Activated T-cell treated with anti-CD3 and anti-CD28 coated beads for 1 hour (primary cell): ENCODE measurements at places on chromosomes 6 and 20.
A peak's percentile ranks its signal among the peaks of the same experiment; 100 is the strongest.

GRCh38 chr6:29295181-29295585 is 6.3 kb upstream of the OR14J1 start:
- no peak for DNase-seq

DNA sequence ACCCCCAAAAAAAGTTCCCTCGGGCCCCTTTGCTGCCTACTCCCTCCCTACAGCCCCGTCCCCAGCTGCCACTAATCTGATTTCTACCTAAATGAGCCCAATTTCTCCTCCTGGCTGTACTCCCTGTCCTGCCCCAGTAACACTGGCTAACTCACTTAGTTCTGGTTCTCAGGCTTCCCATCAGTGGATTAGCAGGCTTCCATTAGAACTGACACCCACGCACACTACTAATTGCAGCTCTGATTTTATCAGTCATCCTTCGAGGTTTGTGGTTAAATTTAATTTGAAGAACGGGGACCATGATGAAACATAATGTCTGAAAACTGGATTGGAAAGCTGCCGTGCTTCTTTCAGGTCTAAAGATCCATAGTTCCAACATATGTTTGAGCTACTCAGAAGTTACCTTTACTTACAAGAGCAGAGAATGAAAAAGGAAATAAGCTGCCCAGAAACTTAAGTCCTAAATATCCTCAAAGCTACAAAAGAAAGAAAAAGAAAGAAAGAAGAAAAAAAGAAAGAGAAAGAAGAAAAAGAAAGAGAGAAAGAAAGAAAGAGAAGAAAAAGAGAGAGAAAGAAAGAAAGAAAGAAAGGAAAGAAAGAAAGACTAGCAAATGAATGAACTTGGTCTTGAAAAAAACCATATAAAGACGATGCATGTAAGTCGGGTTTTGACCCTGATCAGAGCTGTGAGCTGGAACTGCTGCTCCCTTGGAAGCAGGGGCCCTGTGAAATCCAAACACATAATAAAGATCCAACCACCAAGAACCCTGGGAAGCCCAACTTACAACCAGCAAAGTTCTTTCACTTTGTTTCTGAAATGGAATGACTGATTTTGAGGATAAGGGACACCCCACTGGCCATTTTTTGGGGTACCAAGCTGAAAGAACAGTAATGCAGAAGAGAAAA is 51.7 kb downstream of the CNKSR3 start:
- no peak for DNase-seq

GRCh38 chr6:161076181-161076677 is 84.7 kb downstream of the MAP3K4 start:
- no peak for DNase-seq

DNA sequence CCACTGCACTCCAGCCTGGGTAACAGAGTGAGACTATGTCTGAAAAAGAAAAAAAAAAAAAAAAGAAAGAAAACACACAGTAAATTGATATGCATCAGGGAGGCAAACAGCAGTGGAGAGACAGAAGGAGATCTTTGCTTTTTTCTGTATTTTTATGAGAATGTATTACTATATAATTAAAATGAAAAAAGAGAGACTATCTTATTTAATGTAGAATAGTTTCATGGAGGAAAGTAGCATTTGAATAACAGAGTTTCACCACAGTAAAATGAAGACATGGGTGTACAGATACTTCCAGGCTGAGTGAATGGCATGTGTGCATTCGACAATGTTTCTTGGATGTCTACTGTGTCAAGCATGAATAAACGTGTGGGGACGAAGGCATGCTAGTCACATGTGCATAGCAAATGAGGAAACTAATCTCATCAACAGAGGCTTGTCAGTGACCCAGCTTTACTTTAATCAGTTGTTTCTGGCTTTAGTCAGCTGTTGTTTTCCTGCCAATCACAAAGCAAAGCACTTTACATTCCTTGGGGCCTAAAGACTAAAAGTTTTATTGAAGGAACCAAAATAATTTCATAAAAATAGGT is 55.5 kb upstream of the ARMH2 start:
- DNase-seq = no peak

DNA sequence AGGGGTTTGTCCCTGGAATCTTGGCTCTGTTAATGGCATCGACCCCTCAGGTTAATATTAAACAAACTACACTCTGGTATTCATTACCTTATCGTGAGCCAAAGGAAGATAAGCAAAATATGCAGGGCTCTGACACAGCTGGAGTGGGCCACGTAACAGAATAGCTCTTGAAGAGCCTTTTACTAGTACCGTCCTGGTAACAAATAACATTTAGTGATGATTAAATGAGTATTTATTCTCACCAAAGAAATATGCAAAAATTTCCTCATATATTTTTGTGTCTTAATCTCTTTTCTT is 20.1 kb upstream of the UTRN start:
- no peak for DNase-seq

- no peak for DNase-seq
Observed at GRCh38 chr6:56819604-56820003, 135.3 kb upstream of the BEND6 start.

- DNase-seq = no peak
Observed at GRCh38 chr6:126066053-126067048, 80.0 kb downstream of the TRMT11 start.

GRCh38 chr6:118896339-118897136 is 2.6 kb downstream of the ASF1A start:
- no peak for DNase-seq

DNA sequence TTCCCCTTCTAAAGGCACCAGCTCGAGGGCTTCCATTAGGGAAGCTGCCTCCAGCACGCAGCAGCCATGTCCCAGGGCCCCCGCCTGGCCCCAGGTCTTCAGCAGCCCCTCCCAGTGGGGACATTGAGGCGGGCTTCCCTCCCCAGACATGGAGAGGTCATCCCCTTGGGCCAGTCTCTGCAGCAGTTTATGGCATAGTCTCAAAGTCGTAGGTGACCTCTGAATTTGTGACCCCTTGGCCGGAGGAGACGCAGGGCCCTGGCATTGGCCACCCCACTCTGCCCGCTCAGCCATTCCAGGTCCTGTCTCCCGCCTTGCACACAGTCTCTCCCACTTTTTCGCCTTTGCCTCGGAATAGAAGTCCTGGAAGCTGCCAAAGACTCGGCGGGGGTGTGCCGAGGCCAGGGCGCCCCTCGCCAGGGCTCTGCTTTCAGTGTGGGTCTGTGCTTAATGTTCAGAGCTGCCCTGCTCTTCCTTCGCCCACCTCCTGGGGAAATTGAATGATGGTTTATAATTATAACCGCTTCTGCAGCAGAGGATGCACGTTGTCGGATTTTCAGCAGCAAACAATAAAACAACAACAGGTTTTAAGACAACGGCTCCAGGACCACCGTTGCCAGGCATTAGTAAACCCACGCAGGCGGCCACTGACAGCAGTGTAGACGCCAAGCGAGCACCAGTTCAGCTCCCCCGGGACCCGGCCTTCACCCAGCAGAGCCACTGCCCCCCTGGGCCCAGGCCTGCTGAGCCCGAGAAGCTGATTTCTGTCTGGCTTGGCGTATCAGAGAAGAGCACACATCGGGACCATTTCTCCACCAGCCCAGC is 187.0 kb downstream of the TAF4 start:
- DNase-seq = no peak

GRCh38 chr20:61117725-61118124 is 134.3 kb upstream of the CDH4 start:
- no peak for DNase-seq

DNA sequence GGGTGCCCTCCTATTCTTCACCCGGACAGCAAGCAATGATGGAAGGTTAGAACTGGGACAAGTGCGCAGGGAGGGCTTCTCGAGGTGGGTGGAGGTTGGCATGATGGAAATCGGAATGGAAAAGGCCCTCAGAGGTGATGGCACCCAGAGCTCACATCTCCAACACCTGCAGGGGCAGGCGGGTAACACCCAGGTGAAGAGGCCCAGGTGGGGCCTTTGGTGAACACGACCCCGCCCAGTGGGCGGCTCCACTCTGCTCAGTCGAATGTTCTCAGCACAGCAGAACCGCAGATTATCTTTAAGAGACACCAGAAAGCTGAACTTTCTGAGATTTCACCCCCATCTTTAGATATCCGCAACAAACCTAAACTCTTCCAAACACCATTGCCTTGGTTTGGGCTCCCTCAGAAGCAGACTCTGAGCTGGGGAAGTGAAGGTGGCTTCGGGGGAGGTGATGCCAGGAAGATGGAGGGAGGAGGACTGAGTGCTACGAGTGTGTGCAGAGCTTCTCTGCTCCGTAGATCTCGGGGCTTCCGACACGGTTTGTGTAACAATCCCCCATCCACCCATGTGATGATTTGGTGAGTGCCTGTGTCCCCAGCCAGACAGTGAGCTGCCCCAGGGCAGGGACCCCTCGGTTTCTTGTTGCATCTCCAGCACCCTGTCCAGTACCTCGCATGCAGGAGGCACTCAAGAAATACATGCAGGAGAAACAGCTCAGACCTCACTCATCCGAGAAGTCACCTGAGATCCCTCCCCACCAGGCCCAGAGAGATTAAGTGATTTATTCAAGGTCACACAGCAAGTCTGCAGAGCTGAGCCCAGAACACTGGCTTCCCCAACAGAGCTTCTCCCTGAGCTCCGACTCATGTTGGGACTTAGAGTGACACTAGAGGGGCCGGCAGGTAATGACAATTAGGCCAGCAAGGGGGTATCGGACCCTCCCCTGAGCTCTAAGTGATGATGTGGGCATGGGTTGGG is 45.4 kb downstream of the BPIFB1 start:
- no peak for DNase-seq

DNA sequence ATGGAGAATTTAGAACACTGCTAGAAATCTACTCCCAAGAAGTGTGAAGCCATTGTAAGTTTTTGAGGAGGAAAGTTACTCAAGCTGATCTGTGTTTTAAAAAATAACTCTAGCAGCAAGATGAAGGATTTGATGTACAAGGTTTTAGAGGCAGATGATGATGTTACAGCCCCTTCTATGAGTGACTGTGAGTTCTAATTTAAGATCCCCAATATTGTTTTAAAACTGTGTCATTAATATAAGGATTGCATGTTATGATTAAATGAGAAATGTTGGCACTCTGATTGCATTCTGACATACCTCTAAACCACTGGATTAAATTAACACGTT is 293.5 kb downstream of the ADGB start:
- DNase-seq = no peak

GRCh38 chr6:123830120-123830519 is 26.5 kb downstream of the NKAIN2 start:
- DNase-seq = no peak

DNA sequence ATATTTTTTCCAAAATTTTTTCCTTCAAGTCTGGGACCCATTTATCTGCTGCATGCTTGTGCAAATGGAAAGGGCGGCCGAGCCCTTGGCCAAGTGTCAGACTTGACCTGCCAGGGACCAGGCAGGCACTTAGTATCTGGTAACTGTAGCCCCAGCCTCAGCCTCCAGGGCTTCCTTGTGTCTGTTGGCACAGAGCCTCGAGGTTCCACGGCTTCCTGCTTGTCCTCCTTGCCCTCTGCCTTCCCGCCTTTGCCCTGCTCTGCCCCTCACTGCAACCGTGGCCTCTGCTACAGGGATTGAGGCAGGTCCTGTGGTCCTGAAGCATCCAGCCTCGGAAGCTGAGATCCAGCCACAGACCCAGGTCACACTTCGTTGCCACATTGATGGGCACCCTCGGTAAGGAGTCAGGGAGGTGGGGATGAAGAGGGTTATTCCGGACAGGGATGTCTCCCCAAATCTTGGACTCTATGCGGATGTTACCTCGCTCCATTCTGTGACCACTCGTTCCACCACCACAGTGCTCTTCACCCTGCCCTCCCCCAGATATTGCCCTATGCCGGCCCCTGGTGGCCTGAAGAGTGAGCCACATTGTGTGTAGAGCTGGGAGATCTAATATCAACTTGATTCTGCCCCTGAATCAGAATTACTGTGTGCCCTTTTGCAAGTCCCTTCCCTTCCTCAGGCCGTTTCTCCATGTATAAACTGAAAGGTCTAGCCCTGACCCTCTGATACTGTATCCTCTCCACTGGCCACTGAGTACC is 41.5 kb upstream of the SRF start:
- peak; percentile 13 for DNase-seq

GRCh38 chr6:27894839-27895762 is 17.1 kb downstream of the OR2B2 start:
- peak; percentile 44 for DNase-seq

DNA sequence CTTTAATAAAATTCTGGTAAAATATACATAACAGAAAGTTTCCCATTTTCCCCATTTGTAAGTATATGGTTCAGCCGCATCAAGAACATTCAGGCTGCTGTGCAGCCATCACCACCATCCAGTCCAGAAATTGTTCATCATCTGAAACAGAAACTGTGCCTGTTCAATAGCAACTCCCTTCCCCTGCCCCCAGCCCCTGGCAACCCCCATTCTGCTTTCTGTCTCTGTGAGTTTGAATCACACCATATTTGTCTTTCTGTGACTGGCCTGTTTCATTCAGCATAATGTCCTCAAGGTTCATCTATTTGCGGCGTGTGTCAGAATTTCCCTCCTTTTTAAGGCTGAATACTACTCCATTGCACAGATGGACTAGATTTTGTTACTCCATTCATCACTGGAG is 19.1 kb downstream of the VSTM2L start:
- DNase-seq = no peak
